SW 1271 (cell line): ENCODE measurements at places on chromosomes 1 and 21.

- DNase-seq: no peak
Observed at GRCh38 chr1:186609183-186609582, 71.0 kb downstream of the PTGS2 start.

DNA sequence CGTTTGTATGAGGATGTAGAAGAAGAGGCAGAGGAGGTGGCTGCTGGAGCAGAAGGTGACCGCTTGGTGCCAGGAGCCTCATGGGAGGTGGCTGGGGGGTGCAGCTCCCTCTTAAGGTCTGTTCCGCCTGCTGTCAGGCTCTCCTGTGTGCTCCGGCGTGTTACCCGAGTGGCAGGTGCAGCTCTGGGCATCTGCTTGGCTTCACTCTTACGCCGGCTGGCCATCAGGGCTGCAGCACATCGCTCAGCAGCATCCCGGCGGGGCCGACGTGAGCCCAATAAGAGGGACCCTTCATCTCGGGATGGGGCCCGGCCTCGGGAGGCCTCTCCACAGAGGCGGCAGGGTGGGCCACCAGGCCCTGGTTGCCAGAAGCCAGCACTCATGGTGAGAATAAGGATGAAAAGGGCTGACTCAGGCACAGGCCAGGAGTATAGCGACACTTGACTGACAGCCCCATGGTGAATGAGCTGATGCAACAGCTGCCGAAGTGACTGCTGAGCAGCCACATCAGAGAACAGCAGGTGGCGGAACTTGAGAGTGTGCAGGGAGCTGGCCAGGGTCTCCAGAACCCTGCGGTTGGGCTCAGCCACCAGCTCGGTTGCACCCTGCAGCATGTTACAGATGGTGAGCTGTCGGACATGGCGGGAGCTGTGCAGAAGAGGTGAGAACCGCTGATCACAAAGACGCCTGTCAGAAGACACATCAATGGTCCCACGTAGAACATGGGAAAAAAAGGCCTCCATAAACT lies 17.5 kb downstream of the LRRC41 start:
- DNase-seq: no peak

DNA sequence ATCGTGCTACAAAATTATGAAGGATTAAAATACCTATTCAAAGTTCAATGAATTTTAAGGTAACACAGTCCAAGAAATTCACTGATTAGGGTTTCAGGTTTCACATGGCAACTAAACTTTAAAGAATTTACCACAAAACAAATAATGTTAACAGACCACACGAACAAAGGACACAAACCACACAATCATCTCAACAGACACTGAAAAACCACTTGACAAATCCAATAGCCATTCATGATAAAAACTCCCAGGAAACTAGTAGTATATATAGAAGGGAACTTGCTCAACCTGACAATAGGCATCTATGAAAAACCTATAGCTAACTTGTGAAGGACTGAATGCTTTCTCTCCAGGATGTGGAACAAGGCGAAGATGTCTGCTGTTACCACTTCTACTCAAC lies 21.1 kb upstream of the SH2D5 start:
- no peak for DNase-seq

- no peak for DNase-seq
Observed at GRCh38 chr21:14686466-14687267, 140.6 kb upstream of the SAMSN1 start.

DNA sequence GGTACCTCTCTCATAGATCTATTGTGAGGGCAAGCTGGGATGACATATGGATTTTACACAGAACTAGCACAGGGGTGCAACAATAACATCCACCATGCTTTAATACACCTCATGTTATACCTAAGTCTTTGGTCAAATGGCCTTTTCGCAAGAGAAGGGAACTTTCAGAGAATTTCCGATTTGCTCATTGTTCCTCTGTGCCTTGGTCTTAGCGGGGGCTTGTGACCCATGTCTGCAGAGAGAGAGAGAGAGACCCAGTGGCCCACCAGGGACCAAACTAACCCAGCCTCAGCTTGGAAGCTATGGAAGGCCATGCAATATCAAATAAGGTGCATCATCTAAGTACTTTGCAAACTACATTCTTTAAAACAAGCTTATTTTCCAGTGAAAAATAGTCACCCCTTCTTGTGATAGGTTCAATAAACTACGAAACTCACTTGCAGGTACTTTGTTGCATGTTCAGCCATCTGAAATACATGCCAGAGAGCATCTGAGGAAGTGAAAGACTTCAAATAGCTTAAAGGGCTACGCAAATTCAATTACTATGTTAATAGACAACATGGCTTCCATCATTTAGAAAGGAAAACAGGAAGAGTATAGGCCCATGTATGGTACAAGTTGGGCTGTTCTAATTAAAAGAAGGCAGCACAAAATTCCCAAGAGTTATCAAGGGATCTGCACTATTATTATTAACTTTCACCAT lies 100.7 kb downstream of the KCNN3 start:
- DNase-seq: no peak

- DNase-seq: no peak
Observed at GRCh38 chr1:205210756-205211168, 740 bp downstream of the DSTYK start.
